Stimulated activated CD8-positive, alpha-beta memory T cell treated with anti-CD3 and anti-CD28 coated beads, Interleukin-4, amount 100 ng/mL, for 4 hours (primary cell): ENCODE measurements at places on chromosomes 11 and 22.

DNA sequence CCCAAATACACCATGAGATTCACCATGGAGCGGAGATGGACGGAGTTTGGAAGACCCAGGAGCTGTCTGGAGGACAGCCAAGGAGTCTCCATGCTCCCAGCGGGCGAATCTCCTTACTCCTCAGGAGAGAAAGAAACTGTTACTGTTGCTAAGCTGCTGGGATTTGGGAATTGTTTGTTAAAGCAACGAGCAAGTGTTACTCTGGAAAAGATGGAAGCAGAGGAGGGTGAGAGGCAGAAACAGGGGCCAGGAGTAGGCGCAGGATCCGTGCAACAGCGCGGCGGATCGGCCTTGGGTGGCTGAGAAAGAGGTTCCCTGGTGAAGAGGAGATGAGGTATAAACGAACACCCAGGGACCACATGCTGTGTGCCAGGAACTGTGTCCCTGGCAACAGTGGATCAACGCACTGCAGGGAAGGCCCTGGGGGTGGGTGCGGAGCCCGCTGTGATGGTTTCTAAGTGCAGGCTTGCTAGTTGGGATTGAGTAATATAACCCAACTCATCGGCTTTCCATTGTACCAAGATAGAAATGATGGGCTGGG is 1436.4 kb downstream of the BRD1 start:
- no peak for DNase-seq

DNA sequence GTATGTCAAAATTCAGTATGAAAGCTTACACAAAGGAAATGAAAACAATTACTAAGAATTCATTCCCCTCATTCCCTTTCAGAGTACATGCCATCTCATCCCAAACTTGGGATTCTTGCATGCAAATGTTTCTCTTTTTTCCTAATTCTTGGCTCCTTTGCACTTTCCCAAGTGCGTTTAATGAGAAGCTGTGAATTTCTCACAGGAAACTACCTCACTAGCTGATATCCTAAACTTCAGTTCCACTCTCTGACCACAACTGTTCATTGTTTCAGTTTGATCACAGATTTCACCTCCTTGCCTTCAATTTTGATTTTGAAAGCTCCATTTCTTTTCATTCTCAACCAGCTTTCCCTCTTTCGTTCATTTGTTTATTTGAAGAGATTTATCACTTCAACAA is 5.9 kb upstream of the ARL14EP start:
- DNase-seq: no peak

DNA sequence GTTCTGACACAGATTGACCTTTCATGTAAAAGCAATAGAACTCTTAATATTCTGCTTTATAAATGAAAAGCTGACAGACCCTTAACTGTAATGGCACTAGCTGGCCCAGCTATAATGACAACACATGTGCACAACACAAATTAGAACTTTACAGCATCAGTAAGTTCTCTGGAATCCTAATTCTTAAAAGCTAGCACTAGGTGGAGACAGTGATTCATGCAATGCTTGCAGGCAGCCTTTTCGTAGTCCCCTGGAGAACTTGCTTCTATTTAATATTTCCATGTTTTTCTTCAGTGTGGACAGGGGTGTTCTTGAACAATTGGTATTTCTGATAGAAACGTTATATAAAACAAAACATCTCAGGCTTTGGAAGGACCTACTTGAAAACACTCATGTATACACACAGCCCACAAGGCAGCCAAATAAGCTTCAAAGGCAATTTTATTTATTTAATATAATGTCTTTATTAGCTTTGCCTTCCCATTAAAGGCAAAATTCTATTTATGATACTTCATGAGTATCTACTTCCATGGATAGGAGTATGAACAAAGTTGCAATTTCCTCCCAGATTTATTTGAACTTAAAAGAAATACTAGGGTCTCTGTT is 374.3 kb upstream of the MPPED2 start:
- no peak for DNase-seq

DNA sequence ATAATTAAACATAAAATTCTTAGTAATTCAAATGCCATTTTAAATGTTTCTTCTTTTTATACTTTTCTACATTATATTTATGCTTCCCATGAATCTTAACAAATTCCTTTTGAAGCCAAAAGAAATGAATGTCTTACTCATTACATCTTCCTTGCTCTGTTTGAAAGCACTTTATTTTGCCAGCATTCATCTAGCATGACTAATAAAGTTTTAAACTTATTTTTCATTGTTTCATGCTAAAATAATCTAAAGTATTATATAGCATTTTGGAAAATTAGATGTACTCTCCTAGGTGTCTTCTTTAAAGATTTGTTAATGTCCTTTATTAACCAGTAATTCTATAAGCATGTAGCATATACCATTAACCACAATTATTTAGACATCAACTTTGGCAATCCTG is 9.7 kb upstream of the PIWIL4 start:
- DNase-seq: no peak

DNA sequence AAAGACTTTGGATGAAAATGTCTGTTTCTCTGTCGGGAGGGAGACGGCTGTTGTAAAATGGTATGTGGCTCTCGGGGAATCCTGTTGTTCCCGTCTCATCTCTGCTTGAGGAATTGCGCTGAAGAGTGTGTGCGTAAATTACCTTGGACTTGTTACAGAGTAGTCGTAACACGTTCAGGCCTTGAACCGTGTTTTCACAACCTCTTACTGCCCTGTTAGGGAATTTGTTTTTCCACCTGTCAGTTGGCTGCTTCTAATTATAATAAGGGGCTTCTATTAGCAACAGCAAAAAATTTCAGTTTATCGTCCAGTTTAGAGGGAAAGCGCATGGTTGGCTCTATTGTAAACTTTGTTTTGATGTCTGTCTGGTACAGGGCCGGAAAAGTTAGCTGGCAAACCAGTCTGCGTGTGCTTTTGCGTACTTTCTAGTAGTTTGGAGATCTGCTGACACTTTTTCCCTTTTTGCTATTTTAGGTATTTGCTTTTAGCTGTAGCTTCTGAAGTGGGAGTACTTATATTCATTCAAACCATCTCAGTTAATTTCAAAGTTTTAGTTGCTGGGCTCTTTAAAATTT is 1.5 kb downstream of the HIPK3 start:
- DNase-seq: no peak

DNA sequence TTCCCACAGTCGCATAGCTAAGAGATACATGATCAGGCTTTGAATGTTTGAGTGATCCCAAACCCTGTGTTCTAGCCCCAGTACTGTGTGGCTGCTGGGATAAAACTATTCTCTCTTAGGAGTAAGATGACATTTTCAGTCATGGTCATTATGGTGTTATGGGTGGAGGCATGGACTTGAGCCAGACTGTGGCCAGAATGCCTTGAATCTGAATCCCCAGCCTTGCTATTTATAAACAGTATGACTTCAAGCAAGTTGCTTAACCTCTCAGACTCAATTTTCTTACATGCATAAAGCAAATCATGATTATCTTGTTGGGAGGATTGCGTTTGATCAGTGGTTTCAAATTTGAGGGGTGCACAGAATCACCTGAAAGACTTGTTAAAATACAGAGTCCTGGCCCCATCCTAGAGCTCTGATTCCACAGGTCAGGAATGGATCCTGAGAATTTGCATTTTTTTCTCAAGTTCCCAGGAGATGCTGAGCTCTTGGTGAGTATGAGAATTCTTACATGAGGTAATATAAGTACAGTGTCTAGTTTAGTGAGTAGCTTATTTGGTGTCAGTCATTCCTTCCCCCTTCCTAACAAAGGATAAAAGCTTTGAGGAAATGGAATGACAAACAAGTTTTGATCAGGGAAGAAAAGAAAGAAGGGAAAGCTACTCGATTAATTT is 571.7 kb downstream of the METTL15 start:
- DNase-seq: no peak

GRCh38 chr22:16783930-16784354 is 41.3 kb downstream of the XKR3 start:
- no peak for DNase-seq

DNA sequence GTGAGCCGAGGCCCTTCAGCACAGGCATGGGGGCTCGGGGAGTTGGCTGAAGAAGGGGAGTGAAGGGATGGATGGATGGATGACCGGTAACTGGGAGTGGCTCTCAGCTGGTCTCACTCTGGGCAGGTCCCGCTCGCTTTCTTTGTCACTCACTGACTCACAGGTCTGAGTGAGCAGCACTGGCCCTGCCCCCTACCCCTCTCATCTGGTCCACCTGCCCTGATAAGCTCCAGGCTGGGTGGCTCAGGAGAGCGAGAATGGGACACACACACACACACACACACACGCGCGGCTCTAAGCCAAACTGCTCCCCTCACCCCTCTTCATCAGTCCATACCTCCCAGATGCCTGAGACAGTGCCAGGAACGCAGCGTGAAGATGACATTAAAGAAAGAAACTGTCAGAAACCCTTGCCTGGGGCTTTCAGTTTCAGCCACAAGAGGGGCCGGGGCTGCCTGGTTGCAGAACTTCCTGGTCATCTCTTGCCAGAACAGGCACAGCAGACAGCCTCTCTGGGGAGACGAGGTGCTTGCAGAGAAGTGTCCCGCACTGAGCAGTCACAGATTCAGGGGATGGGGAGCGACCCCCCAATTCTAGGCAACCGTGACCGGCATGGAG is 16.5 kb upstream of the SHISAL1 start:
- DNase-seq: no peak

DNA sequence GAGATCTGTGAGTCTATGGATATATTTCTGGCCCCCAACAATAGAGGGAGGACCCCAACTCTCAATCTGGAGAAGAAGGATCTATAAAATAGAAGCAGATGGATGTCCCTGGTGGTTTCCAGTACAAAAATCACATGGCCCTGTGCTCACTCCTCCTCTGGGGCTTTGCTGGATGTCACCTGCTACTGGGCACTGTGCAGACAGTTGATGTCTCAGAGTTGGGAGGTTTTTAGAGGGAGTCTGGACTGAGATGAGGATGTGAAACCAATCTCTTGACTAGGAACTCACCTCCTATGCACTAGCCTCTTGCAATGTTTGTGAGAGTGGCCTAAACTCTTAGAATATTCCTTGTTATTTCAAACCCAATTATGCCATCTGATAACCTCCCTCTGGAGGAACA is 107.2 kb downstream of the SCN3B start:
- DNase-seq: no peak

DNA sequence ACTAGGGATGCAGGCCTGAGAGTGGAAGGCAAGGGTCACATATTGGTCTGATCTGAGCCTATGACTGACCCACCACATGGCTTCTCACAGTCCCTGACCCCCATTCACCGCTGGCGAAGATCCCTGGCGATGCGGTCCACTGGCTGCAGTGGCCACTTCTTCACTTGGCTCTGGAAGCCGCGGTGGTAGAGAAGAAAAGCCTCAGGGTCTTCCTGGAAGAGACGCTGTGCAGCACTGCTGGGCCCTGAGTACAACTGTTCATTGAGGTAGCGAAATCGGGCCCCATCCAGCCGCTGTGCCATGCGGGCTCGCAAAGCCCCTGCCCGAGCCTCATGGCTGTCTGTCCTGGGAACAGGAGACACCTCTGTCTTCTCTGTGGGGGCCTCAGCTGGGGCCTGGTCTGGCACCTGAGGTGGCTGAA is 2.4 kb downstream of the RRP8 start:
- DNase-seq: no peak

DNA sequence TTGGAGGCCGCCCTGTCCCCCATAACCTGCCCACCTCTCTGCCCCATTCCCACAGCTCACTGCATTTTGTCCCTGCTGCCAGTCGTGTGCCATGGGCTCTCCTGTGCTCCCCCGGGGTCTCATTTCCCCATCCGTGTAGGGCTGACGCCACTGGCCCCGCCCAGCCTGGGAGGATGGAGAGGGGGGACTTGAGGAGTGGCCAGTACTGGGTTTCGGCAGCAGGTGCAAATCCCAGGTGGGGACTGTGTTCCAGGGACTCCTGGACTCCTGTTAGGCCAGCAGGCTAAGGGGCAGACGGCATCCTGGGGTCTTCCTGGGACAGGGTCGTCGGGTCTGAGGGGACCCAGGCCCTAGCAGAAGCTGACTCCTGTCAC is 1.2 kb upstream of the MYO7A start:
- no peak for DNase-seq

DNA sequence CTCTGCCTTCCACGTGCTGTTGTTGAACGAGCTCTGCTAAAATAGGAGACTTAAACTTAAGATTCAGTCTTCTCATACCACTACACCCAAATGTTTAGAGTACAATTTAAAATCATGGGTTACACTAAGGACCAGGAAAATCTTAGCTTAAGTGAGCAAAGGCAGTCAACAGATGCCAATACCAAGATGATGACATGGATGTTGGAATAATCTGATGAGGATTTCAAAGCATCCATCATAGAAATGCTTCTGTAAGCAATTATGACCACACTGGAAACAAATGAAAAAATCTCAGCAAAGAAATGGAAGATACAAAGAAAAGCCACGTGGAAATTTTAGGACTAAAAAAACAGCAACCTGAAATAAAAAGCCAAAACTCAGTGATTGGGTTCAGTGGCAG is 109.8 kb downstream of the ATXN10 start:
- no peak for DNase-seq

- DNase-seq: no peak
Measured at GRCh38 chr11:133531971-133532651, at the start of gene OPCML. TSS of gene OPCML (minus strand) at chr11:133532501.

- no peak for DNase-seq
Measured at GRCh38 chr11:88827018-88827676, 238.6 kb downstream of the GRM5 start.

DNA sequence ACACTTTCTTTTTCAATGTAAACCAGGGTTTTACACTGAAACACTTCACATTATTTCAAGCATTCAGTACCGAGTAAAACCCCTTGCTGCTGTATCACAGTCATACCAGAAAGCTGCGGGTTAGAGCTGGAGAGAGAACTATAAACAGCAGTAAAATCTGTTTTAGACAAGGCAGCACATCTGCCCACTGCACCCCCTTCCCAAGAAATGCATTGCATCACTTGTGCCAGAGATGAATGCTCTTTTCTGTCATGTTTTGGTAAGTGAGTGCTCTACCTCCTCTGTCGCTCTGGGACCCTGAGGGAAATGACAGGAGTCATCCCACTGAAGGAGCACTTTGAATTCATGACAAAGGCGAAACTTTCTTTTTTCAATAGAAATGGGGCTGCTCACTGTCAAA is 107.2 kb downstream of the MAML2 start:
- no peak for DNase-seq
